ENCODE measurements at places on chromosomes 16 and 17. TPM values are rescaled to one million over a fixed set of nuclear protein-coding genes. Genes with fewer than 3 reads are reported as not detected.

GRCh38 chr17:29677221-29677791 lies 54.6 kb upstream of the CORO6 start:
- DNase-seq: no peak

DNA sequence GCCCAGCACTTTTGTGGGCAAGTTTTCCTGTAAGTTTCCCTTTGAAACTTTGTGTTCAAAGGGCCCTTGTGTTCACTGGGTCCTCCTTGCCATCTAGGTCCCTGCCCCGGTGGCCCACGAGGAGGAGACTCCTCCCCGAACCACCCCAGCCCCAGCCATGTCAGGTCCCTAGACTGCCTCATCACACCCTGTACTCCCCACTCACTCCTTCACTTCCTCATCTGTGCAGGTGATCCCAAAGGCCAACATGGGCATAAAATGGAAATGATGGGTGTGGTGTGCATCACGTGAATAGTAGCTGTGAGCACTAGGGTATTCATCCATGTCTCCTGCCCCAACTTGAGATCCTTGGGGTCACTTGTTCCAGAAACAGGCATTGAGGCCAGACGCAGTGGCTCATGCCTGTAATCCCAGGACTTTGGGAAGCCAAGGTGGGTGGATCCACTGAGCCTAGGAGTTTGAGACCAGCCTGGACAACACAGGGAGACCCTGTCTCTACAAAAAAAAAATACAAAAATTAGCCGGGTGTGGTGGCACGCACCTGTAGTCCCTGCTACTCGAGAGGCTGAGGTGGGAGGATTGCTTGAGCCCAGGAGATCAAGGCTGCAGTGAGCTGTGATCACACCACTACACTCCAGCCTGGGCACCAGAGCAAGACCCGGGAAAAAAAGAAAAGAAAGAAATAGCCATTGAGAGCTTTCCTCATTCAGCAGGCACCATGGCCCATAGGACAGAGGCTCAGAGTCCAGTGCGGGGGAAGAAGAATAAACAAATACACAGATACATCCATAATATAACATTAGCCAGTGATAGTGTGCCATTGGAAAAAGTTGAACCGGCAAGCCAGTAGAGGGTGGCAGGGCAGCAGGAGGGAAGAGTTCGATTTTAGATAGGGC lies 74.5 kb downstream of the KATNIP start:
- no peak for DNase-seq

DNA sequence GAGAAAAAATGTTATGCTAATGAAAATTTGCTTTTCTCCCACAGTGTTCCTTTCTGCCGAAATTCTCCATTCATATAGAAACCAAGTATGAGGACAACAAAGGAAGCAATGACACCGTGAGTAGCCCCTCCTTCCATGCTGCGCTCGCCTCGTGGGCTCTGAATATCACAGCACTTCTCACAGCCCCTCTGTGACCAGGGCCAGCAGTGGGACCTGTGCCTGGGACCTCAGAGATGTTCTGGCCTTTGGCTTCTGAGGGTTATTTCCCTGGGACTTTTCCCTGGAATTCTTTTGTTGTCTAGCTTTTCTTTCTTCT lies 139.6 kb upstream of the NOL11 start:
- no peak for DNase-seq

DNA sequence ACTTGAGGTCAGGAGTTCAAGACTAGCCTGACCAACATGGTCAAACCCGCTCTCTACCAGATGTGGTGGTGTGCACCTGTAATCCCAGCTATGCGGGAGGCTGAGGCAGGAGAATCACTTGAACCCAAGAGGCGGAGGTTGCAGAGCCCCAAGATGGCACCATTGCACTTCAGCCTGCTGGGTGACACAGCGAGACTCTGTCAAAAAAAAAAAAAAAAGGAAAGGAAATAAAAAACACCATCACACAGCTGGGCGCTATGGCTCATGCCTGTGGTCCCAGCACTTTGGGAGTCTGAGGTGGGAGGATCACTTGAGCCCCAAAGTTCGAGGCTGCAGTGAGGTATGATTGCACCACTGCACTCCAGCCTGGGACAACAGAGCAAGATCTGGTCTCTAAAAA lies 13.3 kb upstream of the SBK1 start:
- no peak for DNase-seq

GRCh38 chr17:69962436-69962995 lies 112.5 kb upstream of the KCNJ16 start:
- no peak for DNase-seq

- no peak for DNase-seq
Measured at GRCh38 chr17:5527601-5528250, 41.4 kb downstream of the MIS12 start.

DNA sequence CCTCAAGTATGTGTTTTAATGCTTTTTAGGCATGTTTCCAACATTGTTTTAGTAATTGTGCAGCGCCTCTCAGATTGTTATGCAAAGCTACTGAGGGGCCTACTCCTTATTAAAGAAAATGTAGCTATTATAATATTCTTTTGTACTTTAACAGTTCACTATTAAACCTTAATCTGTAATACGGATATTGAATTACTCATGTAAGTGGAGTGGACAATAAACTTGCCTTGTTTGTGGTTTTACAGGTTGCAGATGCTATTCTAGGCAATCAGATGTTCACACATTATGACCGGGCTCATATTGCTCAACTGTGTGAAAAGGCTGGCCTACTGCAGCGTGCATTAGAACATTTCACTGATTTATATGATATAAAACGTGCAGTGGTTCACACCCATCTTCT lies 41.0 kb downstream of the PTRH2 start:
- DNase-seq: no peak

GRCh38 chr17:73989671-73990070 lies 213.8 kb upstream of the RPL38 start:
- no peak for DNase-seq

DNA sequence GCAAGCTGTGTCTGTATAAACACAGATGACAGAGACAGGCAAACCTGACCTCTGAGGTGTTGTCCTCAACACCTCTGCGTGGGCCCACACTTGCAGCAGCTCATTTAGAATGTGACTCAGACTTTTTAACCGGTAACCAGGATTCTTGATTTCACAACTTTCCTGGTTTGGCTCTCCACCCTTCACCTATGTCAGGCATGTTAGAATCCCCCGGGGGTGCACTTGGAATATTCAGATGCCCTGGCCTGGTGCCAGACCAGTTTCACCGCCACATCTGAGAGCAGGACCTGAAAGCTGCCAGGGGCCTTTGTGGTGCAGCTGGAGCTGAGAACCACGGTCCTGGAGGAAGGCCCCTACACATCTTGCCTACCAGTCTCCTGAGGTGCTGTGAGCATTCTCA lies 4.8 kb downstream of the DHODH start:
- no peak for DNase-seq

GRCh38 chr16:48629531-48629930 lies 19.6 kb upstream of the N4BP1 start:
- DNase-seq: no peak

DNA sequence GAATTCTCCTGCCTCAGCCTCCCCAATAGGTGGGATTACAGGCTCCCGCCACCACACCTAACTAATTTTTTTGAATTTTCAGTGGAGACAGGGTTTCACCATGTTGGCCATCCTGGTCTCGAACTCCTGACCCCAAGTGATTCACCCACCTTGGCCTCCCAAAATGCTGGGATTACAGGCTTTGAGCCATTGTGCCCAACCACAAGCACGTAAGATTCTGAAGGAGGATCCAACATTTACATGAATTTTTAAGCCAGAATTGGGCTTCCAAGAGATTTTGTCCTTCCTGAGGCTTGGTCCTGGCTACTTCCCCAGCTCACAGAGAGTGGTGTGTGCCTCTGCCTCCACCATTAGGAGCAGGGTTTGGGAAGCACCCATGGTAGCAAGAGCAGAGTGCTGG lies 11.1 kb downstream of the G6PC3 start:
- no peak for DNase-seq

DNA sequence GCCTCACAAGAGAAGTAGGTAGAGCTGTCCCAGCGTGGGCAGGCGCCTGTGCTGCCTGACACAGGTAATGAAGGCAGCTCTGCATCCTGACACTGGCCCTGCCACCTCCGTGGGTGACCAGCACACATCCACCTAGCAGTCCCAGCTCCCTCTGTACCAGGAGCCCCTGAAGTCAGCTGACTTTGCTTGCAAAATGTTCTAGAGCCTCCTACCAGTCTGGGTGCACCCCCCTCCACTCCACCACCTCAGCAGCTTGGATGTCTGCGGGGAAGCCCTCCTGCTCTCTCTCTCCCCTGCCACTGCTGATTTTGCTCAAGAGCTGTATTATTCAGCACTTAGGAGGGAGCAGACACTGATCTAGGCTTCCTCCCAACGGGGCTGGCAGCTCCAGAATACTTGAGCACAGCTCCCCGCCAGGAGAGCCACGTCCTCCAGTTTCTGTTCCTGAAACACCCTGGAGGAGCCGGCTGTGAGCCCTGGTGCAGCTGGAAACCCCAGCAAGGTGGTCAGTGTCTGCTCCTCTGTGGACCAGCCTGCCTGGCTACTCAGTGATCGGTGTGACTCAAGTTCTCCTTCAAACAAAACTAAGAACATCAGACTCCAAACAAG lies 1.0 kb downstream of the RNF166 start:
- DNase-seq: no peak

CHST6 gene
- total RNA-seq: 0.34 TPM

FGF11 gene
- total RNA-seq: 0.44 TPM

ATXN7L3 gene
- total RNA-seq: 72.4 TPM

NUFIP2 gene
- total RNA-seq: 37.9 TPM

TBC1D3C gene
- total RNA-seq: not detected

TBC1D3 gene
- total RNA-seq: not detected
